GM18507 (cell line): ENCODE measurements at places on chromosomes 7 and 10.

- DNase-seq = no peak
Measured at GRCh38 chr7:95026421-95027072, 119.2 kb downstream of the PPP1R9A start.

GRCh38 chr10:29621161-29621560, 13.6 kb downstream of the SVIL start:
- no peak for DNase-seq

DNA sequence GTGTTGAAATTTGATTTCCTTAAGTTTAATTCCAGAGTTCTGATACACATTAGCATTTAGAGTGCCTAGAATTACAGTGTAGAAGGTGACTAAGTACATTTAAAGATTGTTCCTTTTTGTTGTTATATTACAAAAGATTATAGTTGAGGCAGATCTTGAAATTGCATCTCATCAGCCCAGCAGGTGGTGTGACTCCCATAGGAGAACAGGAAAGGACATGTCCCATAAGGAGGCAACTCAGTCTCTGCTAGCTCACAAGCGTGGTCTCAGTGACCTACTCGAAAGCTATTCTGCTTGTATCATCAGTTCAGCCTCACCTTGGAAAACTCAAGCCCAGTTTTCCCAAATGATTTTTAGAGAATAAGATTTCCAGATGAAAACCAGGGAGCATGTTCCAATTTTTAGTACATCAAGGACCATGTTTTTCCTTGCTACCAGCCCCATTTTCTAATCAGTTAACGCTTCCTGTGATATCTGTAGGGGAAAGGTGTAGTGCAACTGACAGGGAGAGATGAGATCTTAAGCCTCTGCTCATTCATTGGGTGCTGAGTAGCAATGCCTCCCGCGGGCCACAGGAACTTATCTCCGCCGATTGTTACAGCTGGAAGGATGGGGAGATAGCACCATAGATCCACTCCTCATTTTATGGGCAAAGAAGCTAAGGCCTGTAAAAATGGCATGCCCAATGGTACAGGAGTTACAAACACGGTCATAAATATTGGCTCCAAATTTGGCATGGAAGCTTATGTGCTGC, 1.1 kb upstream of the GNAI1 start:
- no peak for DNase-seq

GRCh38 chr10:115827231-115828009, 445.6 kb downstream of the GFRA1 start:
- no peak for DNase-seq
